Iris pigment epithelial cell (primary cell): ENCODE measurements at places on chromosomes 16 and 17.
A peak's percentile ranks its signal among the peaks of the same experiment; 100 is the strongest.

GRCh38 chr16:74169066-74169465, 127.5 kb upstream of the PSMD7 start:
- no peak for DNase-seq

GRCh38 chr17:79473111-79473875, 137.6 kb downstream of the RBFOX3 start:
- peak; percentile 1 for DNase-seq

DNA sequence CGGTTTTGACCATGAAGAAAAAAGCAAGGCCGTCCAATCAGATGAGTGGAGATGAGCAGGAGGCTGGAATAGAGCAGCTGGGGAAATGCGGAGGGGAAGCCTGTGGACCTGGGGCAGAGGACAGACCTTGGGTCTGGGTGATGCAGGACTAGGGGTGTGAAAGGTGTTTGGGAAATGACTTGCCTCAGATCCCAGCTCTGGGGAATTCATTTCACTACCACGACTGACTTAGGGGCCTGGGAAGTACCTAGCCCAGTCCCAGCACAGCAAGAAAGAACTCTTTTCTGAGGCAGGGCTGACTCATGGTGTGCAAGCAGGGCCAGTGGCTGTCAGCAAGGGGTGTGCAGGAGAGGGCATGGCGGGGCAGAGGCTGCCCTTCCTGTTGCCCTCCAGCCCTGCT, 14.8 kb downstream of the DNAI2 start:
- DNase-seq = peak; percentile 9

DNA sequence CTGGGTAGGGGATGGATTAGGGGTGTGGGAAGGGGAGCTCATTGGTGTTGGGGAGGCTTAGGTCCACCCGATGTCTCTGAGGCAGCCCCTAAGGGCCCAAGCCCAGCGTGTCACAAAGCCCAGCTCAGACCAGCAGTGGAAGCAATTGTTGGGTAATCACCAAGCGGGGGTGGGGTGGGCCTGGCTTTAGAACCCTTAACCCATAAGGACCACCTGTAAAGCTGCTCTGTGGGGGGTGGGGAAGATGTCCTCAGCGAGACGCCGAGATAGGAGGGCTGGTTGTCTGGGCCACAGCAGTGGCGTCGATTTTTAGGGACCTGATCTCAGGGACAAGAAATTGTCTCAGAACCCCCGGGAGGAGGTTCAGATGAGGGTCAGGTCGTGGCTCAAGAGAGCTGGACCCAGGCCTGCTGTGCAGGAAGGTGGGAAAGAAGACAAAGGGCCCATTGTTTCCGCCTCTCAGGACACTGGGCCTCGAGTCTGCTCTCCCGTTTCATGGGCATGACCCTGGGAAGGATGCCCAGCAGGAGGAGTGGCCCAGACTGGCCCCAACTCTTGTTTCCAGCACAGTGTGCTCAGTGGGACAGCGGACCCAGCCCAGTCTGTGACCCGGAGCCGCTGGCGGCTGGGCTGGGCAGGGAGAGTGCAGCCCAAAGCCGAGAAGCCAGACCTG, 15.9 kb downstream of the ST6GALNAC2 start:
- DNase-seq = no peak

DNA sequence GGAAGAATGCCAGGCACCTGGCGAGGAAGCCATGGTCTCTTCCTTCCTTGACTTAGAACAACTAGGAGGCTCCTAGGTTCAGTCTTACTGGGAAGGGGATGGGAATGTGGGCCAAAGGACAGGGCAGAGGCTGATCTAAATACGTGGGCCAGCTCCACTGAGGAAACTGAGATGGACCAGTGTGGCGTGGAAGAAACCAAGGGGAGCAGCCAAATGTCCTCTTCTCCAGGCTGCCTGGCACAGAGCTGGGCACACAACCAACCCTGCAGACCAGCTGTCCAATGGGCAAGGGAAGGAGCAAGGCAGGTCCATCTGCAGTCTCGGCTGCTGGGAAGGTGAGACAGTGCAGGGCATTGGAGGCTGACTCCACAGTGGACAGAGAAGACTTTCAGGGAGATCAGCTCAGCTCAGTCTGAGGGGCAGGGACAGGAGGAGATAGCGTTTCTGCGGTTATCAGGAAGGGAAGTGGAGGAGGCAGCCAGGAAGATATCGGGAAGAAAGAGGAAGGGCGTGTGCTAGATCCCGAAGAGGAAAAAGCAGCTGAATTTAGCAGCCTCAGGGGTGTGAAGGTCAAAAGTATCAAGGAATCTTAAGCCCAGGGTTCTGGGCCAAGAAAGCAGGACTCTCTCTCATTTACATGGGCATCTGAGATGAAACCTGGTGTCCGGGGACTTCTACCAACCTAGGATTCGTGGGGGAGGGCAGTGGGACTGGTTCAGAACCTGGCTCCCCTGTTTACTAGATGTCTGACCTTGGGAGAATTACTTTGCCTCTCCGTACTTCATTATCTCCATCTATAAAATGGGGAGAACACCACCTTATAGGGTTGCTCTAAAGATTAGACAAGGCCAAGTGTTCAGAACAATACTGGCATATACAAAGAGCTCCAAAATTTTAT, 1.8 kb downstream of the KIFC3 start:
- DNase-seq = no peak

DNA sequence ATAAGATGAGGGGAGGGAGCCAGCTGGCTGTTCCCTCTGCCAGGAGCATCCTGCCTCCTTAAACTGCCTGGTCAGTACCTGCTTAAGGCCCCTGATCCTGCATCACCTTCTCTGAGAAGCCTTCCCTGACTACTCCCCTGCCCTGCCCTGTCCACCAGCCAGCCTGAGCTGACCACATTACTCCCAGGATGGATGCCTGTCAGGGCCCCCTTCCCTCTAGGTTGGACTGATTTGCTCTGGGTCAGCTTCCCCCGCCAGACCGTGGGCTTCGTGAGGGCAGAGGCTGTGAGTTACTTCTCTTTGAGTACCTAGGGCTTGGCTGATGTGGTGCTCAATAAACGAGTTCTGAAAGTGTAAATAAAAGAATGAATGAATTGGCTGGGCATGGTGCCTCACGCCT, 63.3 kb downstream of the WSB1 start:
- DNase-seq = no peak

- DNase-seq = no peak
Measured at GRCh38 chr17:81431545-81432482, 36.6 kb downstream of the BAHCC1 start.

GRCh38 chr16:20940871-20941635, 40.5 kb downstream of the LYRM1 start:
- no peak for DNase-seq

GRCh38 chr17:57572600-57572999, 172.5 kb downstream of the CCDC182 start:
- DNase-seq = no peak

DNA sequence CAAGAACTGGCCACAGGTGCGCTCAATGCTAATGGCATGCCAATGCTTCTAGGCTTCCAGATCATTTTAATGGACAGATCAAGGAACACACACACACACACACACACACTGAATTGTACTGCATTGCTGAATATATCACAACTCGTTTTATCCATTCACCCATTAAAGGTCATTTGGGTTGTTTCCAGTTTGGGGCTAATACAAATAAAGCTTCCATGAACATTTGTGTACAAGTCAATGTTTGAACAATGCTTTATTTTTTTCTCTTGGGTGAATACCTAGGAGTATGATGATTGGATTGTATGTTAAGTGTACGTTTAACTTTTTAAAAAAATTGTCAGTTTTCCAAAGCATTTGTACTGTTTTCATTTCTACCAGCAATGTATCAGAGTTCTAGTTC, 3.6 kb upstream of the PCTP start:
- no peak for DNase-seq

- DNase-seq = no peak
Measured at GRCh38 chr16:83520596-83520995, 287.2 kb upstream of the HSBP1 start.

DNA sequence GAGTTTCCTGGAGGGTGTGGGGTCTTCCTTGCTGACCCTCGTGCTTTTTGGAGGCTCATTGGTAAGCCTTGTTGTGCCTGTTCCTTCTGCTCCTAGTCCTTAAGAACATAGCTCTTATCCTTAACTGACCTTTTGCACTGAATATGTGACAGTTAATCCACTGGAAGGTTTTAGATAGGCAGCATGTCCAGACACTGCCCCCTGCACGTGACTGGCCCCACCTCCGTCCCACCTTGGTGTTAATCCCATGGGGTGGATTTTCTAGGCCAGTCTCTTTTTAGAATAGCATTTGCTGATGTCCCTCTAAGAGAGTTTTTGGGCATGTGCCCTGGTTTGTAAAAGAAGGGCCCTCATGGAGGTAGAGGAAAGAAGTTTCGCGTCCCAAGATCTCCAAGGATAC, 58.3 kb downstream of the RBFOX1 start:
- DNase-seq = no peak

GRCh38 chr17:4840893-4841242, 7.7 kb downstream of the MINK1 start:
- DNase-seq = no peak

GRCh38 chr16:89550421-89551007, 10.0 kb upstream of the RPL13 start:
- no peak for DNase-seq

- peak; percentile 11 for DNase-seq
Measured at GRCh38 chr16:47037396-47037745, 63.9 kb upstream of the DNAJA2 start.

GRCh38 chr17:16887523-16888095, 84.3 kb downstream of the TNFRSF13B start:
- DNase-seq = no peak

DNA sequence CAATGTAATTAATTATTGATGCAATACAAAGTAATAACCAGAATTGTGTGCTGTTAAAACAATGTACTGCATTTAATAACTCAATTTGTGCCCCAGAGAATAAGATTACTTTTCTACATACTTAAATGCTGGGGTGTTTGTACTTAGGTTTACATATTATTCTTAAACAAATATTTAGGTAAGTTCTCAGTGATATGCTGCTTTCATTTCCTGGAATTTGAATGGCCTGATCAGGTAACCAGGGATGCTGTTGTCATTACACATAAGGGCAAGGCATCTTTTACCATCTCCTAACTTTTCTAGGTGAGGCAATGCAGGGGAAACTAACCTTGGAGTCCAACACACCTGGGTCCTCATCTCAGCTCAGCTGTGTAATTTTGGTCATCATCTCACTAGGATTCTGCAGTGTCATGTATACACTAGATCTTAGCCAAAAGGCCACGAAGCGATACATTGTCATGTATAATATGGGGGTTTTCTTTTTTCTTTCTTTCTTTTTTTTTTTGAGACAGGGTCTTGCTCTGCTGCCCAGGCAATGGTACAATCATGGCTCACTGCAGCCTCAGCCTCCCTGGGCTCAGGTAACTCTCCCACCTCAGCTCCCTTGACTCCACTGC, 45.2 kb downstream of the MYO1D start:
- DNase-seq = no peak

GRCh38 chr17:21171970-21172510, 41.9 kb downstream of the TMEM11 start:
- DNase-seq = no peak

- no peak for DNase-seq
Measured at GRCh38 chr16:89458967-89459366, 31.4 kb downstream of the ANKRD11 start.

DNA sequence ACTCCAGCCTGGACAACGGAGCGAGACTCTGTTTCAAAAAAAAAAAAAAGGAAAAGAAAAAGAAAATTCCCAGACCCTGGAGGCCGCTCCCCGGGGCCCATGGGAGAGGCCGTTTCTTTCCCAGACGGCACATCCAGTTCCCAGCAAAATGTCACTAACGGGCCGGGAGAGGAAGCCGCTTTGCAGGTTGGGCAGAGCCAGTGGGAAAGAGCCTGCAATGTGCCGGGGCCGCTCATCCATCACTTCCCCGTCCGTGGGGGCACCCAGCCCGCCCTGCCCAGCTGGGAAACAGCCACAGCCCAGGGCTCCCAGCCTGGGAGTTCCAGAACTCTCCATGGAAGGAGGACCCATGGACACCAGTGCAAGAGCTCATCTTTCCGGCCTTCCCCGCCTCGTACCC, 41.8 kb upstream of the PABPN1L start:
- no peak for DNase-seq

GRCh38 chr16:78535098-78535497, 435.6 kb downstream of the WWOX start:
- DNase-seq = no peak

- no peak for DNase-seq
Measured at GRCh38 chr16:1071561-1072225, 854 bp upstream of the SSTR5 start.

DNA sequence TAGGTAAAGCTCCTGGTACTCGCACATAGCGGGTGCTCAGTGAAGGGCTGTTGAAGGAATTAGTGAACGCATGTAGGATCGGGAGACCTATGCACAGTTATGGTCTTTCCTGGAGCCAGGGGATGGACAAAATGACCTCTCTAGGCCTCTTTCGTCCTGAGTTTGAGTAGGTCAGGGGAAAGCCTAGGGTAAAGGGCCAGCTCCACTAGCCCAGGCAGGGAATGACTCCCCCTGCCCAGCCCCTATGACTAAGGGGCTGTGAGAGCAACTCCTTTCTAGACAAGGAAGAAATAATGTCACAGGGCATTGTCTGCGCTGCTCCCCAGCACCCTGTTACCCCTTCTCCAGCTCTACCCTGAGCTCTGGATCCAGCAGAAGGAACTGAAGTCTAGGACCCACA, 24.6 kb upstream of the FMNL1 start:
- no peak for DNase-seq
